Mesenteric fat pad (tissue), 1 donor: ENCODE measurements at places on chromosomes 2 and 18. TPM values are rescaled to one million over a fixed set of nuclear protein-coding genes. Genes with fewer than 3 reads are reported as not detected.

- no peak for DNase-seq
Measured at GRCh38 chr2:171267855-171268629, 107.3 kb upstream of the TLK1 start.

- DNase-seq, result no peak
Measured at GRCh38 chr18:49886891-49887764, 73.8 kb upstream of the ACAA2 start.

The BCL2 gene
- total RNA-seq, result 58.7 TPM

The VAMP8 gene
- 73.3 TPM for total RNA-seq

DNA sequence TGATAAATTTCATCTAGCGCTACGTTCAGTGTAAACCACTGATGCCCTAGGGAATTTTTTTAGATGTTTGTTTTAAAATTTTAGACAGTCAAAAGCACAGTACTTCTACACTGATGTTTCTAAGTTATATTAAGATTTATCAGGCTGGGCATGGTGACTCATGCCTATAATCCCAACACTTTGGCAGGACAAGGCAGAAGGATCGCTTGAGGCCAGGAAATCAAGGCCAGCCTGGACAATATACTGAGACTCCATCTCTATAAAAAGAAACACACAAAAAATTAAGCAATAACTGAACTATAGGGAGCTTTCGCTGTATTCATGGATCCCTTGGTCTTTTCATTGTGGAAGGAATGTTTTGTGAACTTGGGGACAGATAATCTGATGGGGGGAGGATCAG lies 50.6 kb upstream of the MAPRE2 start:
- DNase-seq, result no peak

DNA sequence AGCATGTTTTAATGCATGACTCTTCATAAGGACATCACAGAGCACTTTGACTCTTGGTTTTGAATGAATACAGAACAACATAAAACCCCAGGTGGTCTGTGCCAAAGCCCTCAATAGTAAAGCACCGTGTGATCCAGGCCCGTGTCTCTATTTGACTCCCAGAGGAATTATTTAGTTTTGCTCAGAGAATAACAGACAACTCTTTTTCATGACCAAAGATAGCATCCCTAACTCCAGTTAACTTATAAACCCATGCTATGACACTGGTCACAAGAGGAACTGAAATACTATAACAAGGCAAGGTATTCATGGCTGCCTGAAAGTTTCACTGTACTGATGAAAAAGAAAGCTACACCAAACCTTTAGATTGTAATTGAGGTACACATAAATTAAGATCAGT lies 128.4 kb downstream of the IKZF2 start:
- no peak for DNase-seq
